ENCODE measurements at places on chromosomes 13 and 19. TPM values are rescaled to one million over a fixed set of nuclear protein-coding genes. Genes with fewer than 3 reads are reported as not detected.
A peak's percentile ranks its signal among the peaks of the same experiment; 100 is the strongest.

- DNase-seq, result peak; percentile 62
Measured at GRCh38 chr19:44585371-44586133, 27.8 kb upstream of the IGSF23 start.

DNA sequence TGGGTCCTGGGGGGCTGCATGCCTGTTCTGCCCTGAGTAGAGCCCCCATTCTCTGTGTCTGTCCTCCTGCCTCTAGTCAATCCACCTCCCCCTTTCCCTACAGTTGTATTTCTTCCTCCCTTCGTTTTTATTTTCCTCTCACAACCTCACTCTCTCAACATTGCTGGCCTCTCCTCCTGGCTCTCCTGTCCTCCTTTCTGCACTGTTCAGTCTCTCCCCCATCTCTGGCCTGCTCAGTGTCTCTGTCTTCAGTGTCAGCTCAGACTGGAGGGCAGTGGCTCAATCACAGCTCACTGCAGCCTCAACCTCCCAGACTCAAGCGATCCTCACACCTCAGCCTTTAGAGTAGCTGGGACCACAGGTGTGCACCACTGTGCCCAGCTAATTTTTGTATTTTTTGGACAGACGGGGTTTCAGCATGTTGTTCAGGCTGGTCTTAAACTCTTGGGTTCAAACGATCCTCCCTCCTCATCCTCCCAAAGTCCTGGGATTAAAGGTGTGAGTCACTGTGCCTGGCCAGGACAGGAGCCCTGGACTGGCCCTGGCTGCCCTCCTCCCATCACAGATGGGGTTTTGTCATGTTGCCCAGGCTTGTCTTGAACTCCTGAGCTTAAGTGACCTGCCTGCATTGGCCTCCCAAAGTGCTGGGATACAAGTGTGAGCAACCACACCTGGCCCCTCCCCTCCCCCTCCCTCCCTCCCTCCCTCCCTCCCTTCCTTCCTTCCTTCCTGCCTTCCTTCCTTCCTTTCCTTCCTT, 32.0 kb upstream of the IGFL1 start:
- no peak for DNase-seq

DNA sequence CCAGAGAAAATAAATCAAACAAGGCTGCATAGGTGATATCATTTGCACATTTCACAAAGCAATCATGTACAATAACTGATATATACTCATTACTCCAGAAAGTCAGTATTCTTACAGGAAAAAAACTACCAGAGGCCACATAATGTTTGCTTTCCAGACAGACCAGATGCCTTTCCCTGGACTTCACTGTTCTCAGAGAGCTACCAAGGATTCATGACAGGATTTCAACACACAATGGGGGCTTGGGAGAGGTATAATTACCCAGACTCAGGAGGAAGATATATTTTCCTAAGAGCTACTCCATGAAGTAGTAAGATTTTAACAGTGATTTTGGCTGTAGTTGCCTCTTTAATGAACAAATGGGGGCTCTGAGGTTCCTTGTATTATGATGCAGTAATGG, 110.0 kb downstream of the FOXO1 start:
- DNase-seq, result no peak

Gene GNA15
- not detected for total RNA-seq

- no peak for DNase-seq
Measured at GRCh38 chr19:16779539-16780163, 49.5 kb upstream of the SIN3B start.

Gene LEUTX
- not detected for total RNA-seq

Gene CCDC70
- total RNA-seq, result not detected

GRCh38 chr19:49672131-49672919, 4.7 kb upstream of the PRMT1 start:
- peak; percentile 67 for DNase-seq

Data from fibroblast of the aortic adventitia (primary cell).